ENCODE measurements at places on chromosomes 7 and 10.

DNA sequence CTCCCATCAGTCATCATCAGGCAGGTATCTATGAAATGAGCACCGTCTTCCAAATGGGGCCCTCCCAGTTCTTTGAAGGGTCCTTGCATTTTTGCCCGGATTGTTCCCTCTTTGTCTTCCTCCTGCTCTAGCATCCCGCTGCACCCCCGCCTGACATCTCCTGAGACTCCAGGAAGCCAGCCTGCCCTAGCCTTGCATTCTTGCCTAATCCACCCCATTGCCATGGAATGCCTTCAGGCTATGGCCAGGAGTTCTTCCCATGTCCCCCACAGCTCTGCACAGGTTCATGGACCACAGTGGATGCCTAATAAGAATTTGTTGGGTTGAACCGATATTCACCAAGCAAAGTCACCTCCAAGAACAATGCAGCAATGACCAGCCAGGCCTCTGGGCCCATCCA is 62.1 kb downstream of the ZMIZ1 start:
- no peak for DNase-seq

DNA sequence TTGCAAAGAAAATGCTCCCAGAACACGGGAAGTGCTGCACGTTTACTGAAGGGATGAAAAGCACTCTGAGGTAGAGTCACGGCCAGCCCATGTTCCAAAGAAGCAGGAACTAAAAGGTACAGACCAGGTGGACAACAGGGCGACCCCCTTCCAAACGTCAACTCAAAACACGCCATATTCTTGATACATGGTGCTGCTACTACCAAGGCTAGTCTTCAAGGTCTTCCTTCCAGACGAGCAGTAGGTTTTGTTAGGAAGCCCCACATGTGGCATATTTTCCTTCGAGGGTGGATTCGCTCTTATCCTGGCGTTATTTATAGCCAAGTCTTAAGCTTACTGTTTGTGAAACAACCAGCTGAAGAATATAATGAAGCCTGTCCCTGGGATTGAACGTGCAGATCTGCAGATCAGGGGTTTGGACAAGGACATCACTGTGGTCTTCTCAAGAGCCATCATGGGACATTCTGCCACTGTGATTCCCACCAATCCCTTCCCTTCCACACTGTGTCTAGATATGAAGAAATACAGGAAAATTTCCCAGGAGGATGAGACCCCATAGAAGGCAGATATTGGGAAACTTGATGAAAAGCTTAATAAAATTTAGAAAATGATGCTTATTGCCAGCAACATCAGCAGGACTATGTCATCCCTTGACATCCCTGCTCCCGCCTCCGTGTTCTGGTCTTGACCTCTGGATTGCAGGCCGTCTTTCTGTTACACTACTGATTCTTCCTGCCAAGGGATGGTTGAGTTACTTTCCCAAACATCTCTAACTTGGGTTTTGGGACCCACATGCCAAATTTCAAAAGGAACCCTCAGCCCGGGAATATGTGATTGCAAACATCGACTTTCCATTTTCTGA is 734.4 kb downstream of the PARD3 start:
- DNase-seq: no peak

DNA sequence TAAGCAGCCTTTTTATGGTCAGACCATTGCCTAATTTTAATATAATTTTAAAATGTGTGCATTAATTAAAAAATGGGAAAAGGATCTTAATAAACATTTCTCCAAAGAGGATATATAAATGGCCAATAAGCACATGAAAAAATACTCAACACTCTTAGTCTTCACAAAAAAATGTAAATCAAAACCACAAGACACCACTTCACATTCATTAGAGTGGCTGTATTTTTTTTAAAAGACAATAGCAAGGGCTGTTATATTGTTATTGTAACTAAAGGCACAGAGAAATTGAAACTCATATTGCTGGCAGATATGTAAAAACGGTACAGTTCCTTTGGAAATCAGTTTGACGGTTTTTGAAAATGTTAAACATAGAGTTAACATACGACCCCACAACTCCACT is 3.2 kb upstream of the CROT start:
- DNase-seq: no peak

DNA sequence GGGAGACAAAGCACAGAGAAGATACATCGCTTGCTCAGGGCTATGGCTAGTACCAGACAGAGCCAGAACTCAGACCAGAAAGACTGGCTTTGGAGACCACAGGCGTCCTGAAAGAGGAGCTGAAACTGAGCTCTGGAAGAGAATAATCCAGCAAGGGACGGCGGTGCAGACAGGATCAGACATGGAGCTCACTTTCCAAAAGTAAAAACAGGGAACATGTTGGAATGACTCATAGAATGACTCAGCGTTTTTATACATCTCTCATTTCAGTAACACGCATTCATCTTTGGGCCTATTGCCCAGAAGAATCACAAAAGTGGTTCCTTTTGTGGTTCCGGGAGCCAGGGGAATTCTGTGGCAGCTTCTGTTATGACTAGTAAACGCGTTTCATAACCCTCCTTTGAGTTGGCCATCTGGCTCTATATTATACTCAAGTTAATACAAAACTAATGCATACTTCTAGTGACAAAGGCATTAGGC is 37.2 kb downstream of the PLEKHS1 start:
- peak; percentile 28 for DNase-seq

DNA sequence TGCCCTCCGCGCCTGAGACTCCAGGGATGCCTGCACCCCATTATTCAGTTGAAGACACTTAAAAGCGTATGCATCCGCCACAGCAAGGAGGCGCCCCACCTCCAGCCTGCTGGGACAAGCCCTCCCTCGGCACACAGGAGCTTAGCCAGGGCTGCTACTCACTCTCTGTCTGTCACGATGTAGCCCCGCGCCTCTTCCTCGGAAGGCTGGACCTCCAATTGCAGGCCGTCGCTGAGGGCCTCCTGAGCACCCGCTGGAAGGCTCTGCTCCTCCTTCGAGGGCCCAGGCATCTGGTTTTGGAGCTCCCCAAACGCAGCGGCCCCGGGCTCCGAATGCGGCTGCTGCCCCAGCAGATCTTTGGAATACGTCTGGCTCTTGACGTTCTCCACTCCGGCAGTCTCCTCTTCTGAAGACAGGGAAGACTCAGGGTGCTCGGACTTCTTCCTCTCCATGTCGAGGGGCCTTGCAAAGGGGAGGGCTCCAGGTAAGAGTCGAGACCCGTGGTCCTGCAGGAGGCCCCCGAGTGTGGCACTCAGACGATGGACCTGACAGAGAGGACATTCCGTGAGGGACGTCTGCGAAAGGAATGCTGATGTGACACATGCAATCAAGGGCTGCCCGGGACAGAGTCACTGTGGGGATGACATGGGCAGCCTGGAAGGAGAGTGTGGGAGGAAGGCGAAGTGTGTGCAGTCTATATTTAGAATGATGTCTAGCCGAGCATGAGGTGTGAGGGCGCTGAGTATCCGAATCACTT is 453.9 kb downstream of the PTPRN2 start:
- no peak for DNase-seq

DNA sequence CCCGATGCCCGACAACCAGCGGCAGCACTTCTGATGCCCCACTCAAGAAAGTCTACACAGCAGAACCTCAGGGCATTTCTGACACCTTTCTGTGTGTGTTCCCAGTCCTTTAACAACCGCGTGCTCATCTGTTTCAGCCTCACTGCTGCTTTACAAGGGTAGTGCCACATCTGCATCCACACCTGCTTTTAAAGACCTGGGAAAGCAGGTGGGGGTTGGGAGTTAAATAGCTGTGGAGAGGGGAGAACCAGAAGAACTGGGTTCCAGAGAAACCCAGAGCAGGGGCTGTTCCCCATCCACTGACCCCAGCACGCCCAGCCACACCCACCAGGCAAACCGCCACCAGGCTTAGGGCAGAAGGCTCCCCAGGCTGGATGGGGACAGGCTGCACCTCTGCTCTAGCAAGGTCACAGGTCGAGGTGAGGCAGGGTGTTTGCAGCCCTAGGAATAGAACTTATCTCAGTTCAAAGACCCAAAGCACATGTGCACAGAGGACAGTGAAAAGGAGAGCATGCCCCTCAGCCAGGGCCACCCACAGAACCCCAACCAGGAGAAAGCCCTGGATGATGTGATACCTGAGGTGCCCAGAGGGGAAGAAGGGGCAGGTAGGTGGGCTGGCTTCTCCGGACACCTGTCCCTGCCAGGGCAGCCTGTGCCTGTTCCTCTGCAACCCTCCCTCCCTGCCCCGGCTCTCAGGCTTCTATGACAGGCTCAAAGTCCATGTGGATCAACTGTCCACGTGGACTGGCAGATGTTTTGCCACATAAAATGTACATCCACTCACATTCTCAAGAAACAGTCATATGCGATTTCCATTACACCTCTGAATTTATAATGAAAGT is 51.3 kb downstream of the COBL start:
- no peak for DNase-seq

DNA sequence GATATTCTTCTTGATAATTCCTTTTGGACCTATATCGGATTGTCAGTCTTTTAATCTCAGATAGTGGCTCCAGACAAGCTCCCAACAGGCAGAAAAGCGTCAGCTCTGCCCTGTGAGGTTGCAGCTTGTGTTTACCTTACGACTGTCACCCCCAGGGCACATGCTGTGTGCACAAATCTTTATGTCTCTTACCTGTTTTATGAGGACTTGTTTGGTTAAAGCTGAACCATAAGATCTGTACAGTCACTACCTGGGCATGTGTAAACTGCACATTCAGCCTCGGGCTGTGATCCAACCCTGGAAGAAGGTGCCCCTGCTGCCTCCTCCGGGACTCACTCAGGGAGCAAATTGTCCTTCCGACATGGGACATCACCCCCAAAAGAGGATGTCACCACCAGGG is 119.8 kb downstream of the GALNT17 start:
- no peak for DNase-seq

DNA sequence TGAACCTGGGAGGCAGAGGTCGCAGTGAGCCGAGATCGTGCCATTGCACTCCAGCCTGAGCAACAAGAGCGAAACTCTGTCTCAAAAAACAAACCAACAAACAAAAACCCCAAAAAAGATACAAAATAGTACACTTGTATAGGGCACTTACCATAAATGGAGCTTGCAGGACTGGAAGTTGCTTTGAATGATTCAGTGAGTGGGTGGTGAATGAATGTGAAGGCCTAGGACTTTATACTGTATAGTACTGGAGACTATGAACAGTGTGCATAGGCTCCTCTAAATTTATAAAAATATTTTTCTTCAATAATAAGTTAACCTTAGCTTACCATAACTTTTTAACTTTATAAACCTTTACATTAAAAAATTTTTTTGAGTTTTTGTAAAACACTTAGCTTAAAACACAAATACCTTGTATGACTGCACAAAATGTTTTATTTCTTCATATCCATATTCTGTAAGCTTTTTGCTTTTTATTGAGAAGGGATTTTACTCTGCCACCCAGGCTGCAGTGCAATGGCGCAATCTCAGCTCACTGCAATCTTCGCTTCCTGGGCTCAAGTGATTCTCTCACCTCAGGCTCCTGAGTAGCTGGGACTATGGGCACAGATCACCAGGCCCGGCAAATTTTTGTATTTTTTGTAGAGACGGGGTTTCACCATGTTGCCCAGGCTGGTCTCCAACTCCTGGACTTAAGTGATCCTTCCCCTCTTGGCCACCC is 6.9 kb upstream of the H2AZ2 start:
- no peak for DNase-seq

- DNase-seq: no peak
Observed at GRCh38 chr10:109996225-109996624, 11.6 kb upstream of the ADD3 start.

DNA sequence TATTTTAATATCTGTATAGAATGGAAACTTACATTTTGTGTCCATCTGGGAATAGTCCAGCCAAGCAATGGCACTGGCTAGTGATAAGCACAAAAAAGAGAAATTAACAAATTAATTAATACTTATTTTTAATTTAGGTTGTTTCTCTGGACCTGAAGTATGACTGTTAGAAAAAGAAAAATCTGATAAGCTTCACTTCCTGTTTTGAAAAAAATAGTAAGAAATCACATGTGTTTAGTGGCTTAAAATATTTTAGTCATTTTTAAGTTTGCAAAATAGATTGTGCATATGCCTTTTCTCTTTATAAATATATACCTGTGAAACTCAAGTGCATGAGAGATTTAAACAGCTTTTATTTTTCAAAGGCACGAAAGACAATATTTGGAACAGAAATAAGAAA is 50.1 kb upstream of the CREB5 start:
- no peak for DNase-seq

GRCh38 chr10:132547421-132547861 is 9.9 kb downstream of the INPP5A start:
- no peak for DNase-seq

DNA sequence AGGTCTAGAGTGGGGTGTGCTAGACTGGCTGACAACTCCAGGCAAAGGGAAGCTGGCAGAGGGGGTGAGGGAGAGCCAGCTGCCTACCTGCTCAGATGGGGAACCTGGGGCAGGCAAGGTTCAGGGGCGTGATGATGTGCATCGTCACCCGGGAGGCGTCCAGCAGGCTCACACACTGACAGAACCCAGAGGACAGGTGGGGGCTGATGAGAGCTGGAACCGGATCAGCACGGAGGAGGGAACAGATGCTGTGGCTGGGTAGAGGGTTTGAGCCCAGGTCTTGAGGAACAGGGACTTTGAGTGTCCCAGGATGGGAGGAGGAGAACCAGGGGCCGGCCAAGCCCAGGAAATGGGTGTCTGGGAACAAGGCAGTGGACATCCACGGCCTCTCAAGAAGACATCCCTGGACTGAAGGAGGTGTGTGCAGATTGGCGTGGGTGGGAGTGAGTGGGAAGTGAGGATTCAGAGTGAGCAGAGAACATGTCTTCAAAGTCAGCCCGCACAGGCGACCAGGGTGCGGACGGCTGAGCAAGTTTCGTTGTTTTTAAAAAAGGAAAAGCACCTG is 3.9 kb downstream of the RASGEF1A start:
- no peak for DNase-seq

GRCh38 chr7:153682628-153683027 is 369.6 kb upstream of the DPP6 start:
- DNase-seq: no peak

All from HCT116 (cell line).